DMS153 (cell line): ENCODE measurements at places on chromosomes 11 and 22.

- DNase-seq: no peak
These were observed 8.7 kb downstream of the GRIK4 start for GRCh38 chr11:120520091-120520822.

- DNase-seq: no peak
These were observed 6.8 kb downstream of the CABP7 start for GRCh38 chr22:29726512-29727130.

DNA sequence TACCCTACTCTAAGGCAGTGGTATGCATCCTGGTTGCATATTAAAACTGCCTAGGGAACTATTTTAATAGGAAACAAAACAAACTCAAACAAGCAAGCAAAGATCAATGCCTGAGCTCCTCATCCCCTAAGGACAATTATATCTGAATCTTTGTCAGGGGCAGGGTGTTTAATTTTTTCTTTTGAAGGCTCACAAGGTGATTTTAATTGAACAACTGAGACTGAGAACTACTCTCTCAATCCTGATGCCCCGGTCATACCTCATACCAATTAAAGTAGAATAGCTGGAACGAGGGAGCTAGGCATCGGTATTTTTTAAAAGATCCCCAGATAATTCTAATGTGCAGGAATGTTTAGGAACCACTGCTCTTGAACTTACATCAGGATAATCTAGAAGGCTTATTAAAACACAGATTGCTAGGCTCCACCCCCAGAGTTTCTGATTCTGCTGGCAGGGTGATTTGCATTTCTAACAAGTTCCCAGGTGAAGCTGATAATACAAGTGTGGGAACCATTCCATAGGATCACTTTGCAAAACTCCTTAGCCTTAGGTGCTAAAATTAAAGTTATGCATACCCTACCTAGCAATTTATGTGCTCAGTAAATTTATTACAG lies 416.5 kb downstream of the GUCY1A2 start:
- no peak for DNase-seq

DNA sequence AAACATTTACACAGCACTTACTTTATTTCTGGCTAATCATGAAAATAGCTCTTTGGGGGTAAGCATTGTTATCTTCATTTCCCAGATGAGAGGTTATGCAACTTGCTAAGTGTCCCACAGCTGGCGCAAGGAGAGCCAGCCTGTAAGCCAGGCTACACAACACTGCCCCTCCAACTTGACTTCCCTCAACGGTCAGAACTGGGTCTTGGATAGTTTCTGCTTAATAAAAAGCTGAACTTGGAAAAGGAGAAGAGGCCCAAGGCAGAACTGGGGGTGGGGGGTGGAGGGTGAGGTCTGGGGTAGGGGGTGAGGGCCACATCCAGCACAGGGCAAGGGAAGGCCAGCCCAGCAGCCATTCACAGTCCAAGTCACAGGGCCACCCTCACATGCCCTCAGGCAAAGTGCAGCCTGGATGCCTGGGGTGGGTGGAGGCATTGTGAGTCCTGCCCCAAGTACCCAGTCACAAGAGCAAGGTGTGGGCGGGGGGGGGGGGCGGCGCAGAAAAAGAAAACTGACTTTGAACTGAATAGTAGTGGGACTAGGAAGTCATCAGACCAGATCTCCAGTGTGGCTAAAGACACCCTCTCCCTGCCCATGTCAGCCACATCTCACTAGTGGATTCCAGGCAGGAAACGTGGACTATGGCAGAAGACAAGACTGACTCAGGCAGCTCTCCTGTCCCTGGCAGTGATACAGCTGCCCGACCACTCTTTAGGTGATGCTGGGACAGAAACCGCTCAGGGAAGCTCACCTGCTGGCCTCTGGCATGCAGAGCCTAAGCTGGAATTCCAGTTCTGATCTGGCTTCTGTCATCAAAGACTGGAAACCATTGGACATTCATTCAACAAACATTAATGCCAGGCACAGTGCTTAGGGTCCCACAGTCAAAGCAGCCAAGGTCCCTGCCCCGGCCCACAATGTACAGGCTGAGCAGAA lies 52.4 kb downstream of the PACSIN2 start:
- no peak for DNase-seq
